ENCODE measurements at places on chromosomes 3 and 15.
A peak's percentile ranks its signal among the peaks of the same experiment; 100 is the strongest.

DNA sequence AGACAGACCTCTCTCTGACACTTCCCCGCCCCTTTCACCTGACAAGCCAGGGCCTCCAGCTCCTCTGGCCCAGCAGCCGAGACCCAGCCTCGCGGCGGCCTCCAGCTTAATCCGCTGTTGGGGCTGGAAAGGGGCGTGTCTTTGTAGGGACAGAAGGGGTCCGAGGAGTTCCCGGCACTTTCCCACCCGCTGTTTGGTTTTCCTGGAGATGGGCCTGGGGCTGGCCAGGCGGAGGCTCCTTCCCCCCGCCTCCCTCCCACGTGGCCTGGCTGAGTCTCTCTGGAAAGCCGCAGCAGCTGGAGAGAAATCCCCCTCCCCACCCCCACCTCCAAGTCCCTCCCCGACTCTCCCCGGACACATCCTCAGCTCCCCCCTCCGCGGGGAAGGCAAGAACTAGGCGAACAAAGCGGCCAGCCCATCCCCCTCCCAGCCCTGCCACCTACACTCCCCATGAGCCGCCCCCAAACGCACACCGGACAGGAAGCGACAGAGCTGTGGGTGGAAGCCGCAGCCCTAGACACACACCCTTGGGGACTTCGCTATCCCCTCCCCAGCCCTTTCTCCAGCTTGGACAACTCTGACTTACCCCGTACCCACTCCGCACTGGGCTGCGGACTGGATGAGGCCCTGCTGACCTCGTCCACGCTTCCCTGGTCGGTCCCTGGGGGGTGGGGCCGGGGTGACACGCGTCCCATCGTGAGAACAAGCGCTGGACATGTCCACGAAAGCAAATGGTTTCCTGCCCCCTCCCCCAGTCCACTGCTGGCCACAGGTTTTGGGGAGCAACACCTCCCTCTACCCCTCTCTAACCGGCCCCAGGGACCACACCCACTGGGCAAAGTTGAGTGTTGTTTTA is 1.2 kb downstream of the IGDCC4 start:
- no peak for DNase-seq

DNA sequence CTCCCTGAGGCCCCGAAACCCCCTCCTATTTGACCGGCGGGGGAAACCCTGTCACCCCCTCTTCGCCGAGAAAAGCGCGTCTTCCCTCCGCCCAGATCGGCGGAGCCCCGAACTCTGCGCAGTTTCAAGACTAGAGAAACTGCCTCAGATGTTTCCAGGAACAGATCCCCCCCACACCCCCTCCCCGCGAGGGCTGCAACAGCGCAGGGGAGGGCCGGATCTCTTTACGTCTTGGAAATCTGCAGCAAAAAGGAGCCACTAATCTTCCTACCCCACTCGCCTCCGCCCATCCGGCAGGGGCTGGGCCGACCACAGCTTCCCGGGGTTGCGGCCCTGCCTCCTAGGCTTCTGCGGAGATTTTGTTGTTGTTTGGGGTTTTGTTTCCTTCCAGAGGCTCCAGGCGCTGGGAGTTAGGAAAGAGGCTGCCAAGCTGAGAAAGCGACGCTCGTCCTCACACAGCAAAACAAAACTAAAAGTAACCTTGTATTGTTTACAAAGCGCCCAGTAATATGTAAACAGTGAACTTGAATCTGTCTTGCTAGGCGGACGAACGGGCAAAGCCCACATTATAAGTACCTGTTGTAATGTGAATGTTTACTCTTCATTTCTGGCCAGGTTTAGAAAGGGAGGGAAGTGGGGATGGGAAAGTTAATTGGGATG is 2.2 kb downstream of the FOXB1 start:
- DNase-seq: peak; percentile 57

GRCh38 chr3:179681492-179682263 is 28.8 kb downstream of the USP13 start:
- no peak for DNase-seq

DNA sequence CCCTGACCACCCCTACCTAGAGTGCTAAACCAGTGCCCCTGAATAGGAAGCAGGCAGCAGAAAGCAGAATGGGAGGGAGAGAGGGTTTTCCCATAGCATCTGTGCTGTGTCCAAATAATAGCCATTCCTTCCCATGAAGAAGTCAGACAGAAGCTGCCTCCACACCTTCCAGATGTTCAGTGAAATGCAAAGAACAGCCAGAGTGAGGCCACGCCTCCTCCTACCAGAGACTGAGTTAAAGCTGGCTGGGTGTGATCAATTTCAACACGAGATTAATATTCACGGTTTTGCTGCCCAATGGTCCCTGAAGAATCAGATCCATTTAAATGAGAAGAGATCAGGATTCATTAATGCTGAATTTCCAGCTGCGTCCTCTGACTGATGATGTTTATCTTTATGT is 111.8 kb downstream of the SRGAP3 start:
- no peak for DNase-seq

DNA sequence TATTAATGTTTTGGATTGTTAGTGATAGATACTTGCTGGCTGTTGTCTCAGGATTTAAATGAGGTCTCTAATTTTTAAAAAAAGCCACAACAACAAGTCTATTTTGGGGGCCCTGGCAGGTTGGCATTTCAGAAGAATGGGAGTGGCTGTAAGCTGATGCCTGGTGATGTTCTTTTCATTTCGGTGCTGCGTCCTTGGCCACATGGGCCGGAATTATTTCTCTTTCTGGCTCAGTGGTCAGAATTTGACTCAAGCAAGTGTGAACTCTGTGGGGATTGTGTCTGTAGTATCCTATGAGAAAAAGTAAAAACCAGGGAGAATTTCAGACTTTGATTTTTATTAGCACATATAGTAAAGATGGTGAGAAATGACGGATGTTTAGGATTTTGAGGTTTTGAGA is 203.0 kb downstream of the AKAP13 start:
- no peak for DNase-seq

DNA sequence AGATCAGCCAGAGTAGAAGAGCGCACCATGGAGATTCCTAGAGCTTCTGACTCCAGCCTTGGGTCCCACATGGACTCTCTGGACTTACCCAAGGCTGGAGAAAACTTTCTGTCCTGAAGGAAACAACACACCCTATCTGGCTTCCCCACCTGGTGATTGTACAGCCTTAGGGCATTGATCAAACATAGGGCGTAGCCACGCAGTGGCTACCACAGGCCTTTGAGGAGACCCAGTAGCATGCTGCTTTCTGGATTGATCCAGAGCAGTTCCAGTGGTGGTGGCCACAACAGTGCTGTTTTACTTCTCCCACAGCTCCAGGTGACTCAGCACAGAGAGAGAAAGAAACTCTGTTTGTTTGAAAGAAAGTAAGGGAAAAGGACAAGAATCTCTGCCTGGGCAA is 23.5 kb downstream of the PYDC2 start:
- no peak for DNase-seq

- no peak for DNase-seq
These were observed 377.3 kb downstream of the MECOM start for GRCh38 chr3:169286214-169286613.

GRCh38 chr15:54029081-54029480 is 50.8 kb downstream of the UNC13C start:
- DNase-seq: no peak

GRCh38 chr15:41633609-41634008 is 26.6 kb upstream of the MGA start:
- DNase-seq: no peak

DNA sequence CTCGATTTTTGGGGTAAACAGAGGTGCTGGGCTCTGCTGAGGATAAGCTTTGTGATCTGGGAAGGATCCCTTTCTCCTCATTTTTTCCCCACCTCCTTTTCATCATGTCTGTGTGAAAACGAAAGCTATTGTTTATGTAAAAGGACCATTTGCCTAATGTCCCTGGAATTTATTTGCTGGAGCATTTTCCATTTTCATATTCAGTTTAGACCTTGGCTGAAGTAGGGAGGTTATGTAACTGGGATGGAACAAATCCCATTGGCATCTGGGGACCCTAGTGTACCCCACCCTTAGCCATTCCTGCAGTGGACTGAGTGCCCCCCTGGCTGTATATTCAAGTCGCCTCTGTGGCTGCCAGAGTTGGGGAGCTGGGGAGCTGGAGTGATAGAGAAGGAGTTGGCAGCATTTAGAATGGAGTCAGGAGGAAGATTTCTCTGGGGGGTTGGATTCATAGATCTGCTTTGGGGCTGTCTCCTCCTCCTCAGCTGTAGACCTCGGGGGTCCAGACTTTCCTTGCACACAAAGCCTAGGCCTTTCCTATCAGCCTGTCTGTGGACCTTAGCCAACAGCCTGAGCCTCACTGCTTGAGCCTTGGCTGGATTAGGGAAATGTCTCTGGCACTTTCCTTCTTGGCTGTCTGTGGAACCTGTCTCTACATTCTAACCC is 270.4 kb upstream of the CTDSPL start:
- no peak for DNase-seq

- DNase-seq: no peak
These were observed 32.5 kb downstream of the PLXNA1 start for GRCh38 chr3:127015282-127016042.

DNA sequence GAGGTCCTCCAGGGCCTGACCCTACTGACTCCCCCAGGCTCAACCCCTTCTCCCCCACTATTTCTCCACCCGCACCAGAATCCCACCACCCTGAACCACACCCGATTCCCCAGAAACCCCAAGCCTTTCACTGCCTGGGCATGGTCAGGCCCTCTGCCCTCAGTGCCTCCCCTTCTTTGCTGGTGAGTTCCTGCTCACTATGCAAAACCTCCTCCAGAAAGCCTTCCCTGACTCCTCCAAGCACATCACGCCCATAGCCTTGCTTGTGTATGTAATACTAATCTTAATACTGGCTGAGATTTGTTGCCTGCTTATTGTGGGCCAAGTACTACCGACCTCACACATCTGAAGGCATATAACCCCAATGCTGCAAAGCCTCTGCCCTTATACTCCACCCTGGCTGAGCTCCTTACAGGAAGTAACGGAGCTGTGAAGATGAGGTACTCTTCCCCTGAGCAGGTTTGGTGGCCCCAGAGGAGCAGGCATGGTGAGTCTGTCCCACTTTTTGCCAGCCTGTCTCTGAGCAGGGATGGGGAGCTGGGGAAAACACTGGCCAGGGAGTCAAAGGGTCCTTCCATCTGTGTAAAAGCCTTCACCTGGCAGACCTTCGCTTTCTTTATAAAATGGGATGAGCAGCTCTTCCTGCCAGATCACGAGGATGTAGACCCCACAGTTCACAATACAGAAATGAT is 9.5 kb downstream of the RAB6B start:
- DNase-seq: no peak

DNA sequence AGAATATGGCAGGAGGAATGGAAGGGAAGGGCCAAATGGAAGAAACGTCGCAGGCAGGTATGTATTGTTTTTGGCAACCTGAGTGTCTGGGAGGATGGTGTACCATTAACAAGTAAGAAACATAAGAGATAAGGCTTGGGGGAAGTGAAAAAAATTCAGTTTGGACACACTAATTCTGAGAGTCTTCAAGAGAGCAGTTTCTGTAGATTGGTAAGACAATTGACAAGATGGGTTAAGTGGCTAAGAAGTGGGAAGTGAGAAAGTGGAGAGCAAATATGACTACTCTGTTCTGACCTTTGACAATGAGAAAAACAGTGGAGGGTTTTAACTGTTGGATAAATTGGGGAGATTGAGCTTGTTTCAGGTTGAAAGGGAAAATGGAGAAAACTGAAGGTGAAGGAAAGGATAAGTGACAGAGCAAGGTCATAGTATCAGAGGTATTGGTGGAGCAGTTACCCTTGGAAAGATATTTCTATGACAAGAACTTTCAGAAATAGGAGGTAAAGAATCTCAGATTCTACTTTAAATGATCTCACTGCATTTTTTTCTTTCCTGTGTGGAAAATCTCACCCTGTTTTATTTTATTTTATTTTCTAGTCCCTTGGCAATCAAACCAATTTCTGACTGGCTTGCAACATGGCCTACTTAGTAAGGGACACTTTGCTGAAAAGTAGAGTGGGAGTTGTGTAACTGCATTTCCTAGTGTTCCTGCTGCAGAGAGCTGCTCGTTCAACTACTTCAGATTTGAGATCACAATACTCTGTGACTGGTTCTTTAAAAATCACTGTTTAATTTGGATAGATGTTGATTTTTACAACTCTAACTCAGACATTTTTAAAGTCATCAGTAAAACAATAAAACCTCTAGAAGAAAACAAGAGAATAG is 23.1 kb upstream of the GABPB1 start:
- DNase-seq: no peak

GRCh38 chr3:60728006-60728405 is 523.2 kb downstream of the FHIT start:
- DNase-seq: no peak

DNA sequence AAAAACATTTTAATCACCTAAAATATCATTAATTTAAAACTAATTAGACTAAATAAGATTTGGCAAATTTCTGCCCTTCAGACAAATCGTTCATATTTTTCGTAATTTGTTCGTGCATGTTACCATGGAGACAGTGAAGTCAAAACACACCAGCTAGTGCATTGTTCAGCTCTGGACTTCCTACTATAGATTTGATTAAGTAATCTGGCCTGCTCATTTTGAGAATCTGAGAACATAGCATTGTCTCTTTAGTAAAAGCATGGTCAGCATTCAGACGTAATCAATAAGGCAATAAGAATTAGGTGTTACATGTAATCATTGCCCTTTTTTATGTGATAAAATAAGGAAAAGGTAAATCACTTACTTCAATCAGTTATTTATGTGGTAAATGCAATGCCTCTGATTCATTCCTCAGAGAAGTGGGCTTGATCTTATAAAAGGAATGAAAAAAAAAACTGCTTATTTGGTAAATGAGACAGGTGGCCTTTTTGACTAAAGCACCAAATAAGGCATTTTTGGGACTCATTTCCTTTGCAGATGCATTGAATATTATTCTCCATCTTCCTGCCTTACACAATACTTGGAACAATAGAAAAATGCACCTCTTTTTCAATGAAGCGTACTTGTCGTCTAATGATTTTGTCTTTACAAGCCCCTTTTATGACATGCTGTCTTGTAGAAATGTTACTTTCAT is 84.5 kb upstream of the FNDC3B start:
- no peak for DNase-seq

- no peak for DNase-seq
These were observed 3.8 kb downstream of the TCTA start for GRCh38 chr3:49415931-49416601.

- no peak for DNase-seq
These were observed 110.5 kb downstream of the KLHL25 start for GRCh38 chr15:85684174-85684710.
